NCI-H1436 treated with DMSO at 0.1 percent for 48 hours (cell line): ENCODE measurements at places on chromosomes 11 and 22.

- DNase-seq: no peak
Observed at GRCh38 chr11:65851083-65851579, 6.8 kb downstream of the CFL1 start.

DNA sequence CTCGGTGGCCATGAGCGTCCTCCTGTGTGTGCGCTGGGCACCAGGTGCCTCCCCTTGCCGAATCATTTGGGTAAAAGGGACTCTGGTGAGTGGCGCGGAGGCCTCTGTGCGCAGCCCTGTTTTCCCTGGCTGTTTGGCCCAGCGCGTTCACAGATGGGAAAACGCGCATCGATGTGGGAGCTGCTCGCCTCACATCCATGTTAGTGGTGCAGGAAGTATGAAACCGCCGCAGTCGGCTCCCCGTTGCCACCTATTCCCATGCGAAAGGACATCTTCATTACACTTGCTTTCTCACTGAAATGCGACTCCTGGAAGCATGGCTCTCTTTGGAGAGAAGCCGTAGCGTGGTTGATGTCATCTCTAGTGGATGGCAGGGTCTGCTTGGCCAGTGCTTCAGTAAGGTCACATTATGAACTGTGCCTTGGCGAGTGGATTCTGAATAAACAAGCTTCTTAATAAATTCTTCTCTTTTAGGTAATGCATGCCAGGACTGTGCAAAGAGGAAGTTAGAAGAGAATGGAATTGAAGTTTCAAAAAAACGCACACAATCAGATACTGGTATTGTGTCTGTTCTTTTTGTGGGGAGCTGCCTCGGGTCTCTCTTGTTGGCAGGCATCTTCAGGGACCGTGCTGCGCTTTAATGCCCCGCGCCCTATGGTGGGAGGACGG, 26.3 kb downstream of the FAM118A start:
- no peak for DNase-seq

GRCh38 chr22:48936391-48936790, 891.3 kb downstream of the BRD1 start:
- no peak for DNase-seq

DNA sequence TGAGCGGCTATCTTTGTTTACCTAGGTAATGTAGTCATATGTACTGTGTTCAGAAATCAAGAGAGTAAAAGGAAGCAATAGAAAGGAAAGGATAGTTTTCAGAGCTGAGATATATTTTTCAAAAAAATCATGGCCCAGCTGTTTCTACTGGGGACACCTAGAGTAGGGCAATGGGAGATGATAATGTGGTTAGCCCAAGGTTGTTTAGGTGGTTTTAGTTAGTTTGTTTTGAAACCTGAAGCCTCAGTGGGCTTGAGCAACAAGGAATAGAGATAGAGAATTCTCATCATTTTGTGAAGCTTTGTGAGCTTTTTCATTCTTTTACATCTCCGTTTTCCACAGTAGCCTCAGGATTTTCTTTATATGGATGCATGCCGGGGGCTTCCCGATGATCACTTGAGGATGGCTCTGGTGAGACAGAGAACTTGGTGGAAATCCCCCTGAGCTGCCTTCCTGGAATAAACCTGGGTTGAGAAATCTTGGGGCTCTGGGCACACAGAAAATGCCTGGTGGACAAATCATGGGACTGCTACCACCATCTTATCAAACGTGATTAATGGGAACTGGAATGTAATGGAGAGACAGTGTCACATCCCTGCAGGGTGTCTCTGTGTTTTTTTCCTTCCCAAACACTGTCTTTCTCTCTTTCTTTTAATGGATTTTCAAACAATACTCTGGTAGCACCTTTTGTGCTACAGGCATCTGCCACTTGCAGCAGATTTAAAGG, 49.0 kb downstream of the ARHGAP42 start:
- no peak for DNase-seq

DNA sequence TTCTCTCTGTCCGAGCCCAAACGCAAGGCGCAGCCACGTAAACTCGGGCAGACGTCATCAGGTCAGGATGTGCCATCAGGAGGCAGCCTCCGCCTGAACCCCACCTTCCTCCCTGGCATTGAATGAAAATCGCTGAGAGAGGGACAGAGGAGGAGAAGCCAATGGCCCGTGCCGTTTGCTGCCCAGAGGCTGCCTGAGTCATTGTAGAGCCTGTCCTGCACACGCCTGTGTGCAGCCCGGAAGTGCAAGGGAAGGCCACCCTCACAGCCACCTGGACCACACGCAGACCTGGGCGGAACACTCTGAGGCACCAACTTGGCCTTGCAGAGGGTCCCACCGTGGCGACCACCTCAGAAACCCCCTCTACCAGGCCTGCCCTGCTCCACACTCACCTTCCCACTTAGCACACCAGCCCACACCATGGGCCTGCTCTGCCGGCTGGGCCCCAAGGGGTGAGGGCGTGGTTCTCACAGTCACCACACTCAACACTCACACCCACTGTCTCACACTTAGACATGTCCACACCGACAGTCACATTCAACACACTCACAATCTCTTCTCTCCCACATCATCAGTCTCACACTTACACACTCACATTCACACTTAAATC, 9.1 kb downstream of the CHID1 start:
- no peak for DNase-seq

GRCh38 chr11:47553406-47553743, 443 bp upstream of the CELF1 start:
- DNase-seq: no peak

GRCh38 chr22:44254811-44255210, 57.9 kb downstream of the SHISAL1 start:
- no peak for DNase-seq

DNA sequence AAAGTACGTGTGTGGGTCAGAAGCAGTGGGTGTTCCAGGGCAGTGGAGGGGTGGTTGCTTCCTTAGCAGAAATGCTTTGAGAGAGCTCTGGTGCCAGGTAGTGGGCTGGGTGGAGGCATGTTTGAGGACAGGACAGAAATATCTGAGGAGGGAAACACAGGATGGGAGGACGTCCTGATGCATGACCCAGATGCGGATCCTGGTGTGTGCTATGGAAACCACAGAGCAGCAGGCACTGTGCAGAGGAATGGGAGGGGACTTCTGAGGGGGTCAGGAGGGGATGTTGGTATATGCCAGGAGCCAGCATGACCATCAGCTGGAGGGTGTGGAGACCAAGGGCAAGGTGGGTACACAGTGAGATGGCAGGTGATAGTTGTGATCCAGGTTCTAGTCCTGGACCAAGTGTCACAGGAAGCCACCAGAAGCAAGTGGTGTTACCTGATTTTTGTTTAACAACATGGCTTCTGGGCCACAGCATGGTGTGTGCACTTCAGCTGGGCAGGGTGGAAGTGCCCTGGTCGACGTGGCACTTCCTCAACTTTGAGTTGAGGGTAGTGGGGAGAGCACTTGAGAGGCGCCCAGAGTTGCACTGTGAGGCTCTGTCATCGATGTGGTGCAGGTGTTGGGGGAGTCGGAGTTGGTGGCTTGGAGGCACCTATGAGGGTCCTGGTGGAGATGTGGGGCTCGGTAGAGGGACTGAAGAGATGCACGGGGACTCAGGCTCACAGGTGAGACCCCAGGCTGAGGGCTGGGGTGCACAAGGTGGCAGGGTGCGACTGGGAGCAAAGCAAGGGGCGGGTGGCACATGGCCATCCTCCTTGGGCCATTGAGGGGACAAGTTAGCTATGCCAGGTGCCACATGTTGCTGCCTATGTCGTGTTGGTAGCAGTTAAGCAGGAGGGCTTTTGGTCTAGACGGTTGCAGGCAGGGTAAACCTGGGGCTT, 7.5 kb downstream of the DGCR8 start:
- DNase-seq: no peak

GRCh38 chr11:84594602-84595001, 1032.5 kb downstream of the DLG2 start:
- DNase-seq: no peak

GRCh38 chr22:44880610-44881290, 128.4 kb downstream of the ARHGAP8 start:
- no peak for DNase-seq

GRCh38 chr11:63915961-63916836, 765 bp downstream of the RCOR2 start:
- DNase-seq: no peak

DNA sequence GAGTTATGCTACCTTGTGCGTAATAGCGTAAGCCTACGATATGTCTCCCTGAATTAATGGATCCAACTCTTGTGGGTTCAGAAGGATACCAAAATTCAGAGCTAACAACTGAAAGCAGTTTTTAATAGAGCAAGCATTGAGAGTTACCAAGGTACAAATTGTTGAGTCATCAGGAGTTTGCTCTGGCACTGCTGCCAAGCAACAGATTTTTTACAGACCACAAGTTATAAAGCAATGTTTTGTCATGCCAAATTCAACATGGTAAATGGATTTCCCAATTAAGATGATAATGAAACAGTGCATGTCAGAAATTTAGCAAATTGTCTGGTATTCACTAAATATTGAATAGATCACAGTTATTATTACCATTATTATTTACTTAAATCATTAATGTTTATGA, 295.6 kb downstream of the NELL1 start:
- no peak for DNase-seq

DNA sequence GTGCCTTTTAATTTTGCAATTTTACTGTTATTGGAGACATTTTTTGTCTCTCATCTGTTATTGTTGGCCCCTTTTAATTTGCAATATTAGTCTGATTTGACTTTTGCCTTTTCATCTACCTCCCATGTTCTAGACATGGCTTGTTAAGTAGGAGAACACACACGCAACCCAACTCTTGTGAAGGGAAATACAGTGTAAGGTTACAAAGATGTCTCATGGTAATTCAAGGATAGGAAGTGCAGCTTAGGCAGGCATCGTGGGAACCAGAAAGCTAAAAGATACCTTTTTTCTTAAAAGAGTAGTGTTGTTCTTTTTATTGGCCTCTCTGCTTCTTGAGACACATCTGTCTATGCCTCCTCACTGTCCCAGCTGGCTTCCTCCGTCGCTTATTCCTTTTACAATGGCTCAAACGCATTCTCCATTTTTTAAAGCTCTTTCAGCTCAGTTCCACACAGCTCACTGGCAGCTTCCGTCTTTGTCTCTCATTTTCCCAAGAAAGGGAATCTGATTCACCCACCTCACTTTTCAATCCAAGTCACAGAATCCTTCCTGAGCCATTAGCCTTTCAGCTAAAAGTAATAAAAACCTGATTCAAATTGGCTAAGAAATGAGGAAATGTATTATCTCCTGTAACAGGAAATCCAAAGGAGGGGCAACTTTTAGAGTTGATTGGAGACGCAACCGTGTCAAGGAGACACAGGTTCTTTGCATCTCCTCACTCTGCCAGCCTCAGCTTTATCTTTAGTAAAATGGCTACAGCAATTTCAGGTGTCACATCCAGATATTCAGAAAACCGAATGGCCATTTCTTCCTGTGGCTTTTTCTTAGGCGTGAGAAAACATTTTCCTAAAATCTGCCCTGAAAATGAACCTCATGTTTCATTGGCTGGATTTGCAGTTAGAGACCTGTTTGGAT, 57.2 kb downstream of the SIK2 start:
- no peak for DNase-seq

GRCh38 chr22:38762551-38762983, 6.8 kb upstream of the SUN2 start:
- DNase-seq: no peak
